ENCODE measurements at places on chromosomes 4 and X.

- DNase-seq = peak; percentile 82
Observed at GRCh38 chrX:2608638-2609430, 82.3 kb upstream of the CD99 start.

DNA sequence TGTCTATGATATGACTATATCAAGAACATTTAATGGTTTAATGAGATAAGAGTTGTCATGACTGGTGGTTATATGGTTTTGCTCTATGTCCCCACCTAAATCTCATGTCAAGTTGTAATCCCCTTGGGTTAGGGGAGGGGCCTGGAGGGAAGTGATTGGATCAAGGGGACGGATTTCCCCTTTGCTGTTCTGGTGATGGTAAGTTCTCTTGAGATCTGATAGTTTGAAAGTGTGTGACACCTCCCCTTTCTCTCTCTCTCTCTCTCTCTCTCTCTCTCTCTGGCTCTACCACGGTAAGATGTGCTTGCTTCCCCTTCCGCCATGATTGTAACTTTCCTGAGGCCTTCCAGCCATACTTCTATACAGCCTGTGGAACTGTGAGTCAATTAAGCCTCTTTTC lies 803.4 kb downstream of the TRIML1 start:
- no peak for DNase-seq

GRCh38 chr4:72557021-72557420 lies 12.0 kb downstream of the ADAMTS3 start:
- no peak for DNase-seq

- no peak for DNase-seq
Observed at GRCh38 chr4:181424362-181425016, 818.7 kb upstream of the TENM3 start.

- no peak for DNase-seq
Observed at GRCh38 chr4:21046141-21046540, 345.9 kb downstream of the PACRGL start.

DNA sequence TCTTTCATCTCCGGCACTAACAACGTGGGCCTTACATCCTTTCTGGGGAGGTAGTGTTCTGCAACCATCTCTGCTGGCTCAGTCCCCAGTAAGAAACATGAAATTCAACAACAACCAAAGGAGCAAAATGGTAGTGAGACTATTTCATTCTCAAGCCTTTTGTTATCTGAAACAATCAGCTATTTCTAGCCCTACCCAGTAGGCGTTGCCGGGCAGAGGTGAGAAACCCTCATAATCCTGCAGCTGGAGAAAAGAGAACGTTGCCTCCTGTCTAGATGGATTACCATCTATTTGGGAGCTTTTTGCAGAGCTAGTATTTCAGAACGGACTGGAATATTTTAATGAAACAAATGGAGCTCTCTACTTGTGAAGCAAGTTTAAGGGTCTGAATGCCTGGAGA lies 66.4 kb upstream of the GPR174 start:
- no peak for DNase-seq

GRCh38 chrX:123219916-123220315 lies 35.8 kb downstream of the GRIA3 start:
- DNase-seq = no peak

DNA sequence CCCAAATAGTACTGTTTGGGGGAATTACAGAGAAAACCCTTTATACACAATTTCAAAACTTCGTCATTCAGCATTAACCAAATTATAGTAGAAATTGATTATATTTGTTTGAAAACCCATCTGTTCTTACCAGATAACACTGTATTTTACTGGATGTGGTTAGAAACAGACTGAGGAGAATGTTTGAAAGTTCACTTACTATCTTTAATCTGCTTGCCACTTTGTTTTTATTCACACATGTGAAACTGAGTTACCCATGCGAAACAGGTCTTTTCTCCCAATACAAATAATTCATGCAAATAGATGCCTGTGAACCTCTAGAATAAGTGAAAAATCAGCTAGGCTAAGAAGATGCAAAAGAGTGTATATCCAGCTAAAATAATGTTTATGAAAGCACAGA lies 177.5 kb downstream of the NAA11 start:
- no peak for DNase-seq

- DNase-seq = no peak
Observed at GRCh38 chr4:55178226-55179005, 53.0 kb upstream of the KDR start.

DNA sequence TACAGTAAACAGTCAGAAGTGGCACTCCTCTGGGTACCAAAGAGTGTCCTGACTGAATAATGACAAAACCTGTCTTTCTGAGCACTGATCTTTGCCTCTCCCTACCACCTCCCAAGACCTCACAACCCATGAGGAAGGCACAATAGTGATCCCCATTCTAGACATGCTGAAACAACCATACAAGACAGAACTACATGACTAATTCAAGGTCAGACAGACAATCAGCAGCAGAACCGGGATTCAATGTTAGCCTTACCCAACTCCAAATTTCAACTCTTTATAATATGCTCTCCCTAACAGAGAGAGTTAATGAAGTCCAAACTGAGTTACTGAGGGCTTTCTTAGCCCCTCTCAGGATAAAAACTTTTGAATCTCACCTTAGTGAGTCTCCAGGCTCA lies 71.0 kb downstream of the IRF2 start:
- no peak for DNase-seq

DNA sequence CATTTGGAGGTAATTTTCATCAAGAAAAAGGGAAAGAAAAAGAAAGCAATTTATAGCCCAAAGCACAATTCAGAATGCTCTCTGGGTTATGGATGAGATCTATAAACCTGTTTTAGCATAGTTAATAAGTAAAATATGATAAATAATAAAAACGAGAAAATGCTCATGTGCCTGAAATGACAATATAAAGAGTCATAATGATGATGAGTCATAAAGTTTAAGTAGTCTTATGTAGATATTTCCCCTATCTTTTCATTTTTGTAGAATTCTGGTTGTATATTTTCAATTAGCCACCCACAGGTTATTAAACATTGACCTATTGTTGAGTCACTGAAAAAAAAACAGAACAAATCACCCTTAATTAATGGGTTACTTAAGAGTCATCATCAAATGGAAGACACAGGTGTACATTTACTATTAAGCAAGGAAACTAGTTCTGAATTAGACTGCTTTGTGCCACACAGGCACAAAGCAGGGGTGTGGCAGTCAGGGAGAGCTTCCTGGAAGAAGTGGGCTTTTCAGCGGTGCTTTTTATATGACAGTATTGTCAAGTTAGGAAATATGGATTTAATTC lies 29.3 kb downstream of the BEND4 start:
- DNase-seq = no peak

DNA sequence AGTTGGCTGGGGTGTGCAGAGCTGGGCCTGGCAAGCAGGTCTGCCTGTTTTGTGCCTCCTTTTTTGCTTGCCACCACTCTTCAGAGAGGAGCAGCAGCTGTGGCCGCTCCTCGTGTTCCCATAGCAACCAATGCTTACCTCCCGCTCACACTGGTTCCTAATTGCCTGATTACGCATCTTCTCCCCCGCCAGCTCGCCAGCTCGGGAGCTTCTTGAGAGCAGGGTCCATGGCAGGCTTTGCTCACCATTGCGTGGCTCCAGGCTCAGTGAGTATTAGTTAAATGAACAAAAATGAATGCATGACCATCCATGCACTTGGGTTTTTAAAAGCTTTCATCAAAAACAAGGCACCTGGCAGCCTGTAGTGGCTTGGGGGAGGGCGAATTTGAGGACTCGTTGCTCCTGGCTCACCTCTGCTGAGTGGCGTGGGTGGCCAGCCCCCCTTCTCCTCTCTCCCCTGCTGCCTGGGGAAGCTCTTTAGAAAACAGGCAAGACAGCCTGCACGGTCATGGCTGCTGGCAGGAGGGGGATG lies 14.2 kb upstream of the PJA1 start:
- no peak for DNase-seq

DNA sequence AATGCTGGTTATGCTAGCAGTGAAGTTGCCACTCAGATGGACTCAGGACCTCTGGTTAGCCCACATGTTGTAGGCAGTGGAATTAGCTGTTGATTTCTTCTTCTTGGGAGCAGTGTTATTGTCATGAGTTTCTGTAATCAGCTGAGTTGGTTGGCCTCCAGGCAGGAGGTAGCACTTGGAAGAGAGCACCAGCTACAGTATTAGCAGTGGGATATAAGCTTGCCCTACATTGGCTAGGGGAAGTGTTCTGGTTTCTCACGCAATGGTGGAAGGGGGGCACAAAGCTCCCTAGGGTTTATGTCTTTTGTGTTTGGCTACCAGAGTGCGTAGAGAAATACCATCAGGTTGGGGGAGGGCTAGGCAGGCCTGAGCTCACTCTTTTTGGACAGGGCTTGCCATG lies 34.0 kb upstream of the UCP1 start:
- no peak for DNase-seq

DNA sequence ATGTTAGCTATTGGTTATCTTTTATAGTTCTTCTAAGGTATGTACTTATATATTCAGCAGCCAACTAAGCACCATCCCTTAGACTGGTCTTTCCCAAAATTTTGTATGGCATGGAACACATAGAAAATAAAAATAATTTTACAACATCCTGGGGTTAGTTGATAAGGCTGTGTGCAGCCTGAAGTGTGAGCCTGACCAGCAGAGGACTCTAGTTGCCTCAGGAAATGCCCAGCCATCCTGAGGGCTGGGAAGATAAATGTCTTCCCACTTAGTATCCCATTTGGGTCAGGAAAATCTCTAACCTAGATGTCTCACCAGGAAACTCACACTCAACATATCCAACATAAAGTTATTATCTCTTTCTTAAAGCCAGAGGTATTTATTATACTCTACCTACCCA lies 251.4 kb upstream of the POF1B start:
- no peak for DNase-seq

- no peak for DNase-seq
Observed at GRCh38 chrX:150062292-150063137, 124.2 kb upstream of the EOLA2 start.

GRCh38 chr4:185143601-185143969 lies 519 bp downstream of the SLC25A4 start:
- no peak for DNase-seq

DNA sequence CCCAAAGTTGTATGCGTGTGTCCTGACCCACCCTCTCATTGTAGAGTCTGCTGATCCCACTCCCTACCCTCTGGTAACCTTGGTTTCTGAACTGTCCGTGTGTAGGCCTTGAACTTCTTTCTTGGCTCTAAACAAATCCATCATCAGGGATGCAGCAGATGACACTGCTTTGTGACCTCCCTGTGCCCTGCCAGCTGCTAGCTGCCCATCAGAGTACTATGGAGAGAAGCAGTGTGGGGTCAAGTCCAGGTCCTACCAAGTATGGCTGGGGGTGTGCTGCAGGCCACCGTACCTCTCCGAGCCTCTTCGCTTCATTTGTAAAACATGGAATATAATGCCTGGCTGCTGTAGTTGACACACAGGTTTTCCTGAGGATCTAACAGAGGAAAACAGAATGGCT lies 183.5 kb upstream of the RBPJ start:
- DNase-seq = no peak

- DNase-seq = no peak
Observed at GRCh38 chrX:39900777-39901170, 197.0 kb downstream of the BCOR start.

GRCh38 chr4:26319949-26320537 lies 771 bp upstream of the RBPJ start:
- peak; percentile 29 for DNase-seq

- no peak for DNase-seq
Observed at GRCh38 chr4:38612646-38613414, 51.2 kb upstream of the KLF3 start.

- no peak for DNase-seq
Observed at GRCh38 chr4:39326468-39326977, 39.6 kb downstream of the RFC1 start.

DNA sequence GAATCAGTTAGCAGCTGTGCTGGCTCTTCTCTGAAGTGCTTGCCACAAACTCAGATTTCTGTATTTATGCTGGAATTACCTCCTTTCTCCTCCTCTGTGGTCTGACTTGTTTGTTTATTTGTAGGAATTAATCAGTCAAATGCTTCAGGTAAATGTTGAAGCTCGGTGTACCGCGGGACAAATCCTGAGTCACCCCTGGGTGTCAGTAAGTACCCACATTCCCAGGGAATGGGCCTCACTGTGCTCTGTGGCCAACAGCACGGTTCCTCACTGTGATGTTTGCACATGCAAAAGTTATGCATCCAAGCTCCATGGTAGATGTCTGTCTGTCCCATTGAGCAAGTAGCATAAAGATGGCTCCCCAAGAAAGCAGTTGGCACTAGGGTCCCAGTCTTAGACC lies 169.9 kb downstream of the DCLK2 start:
- DNase-seq = no peak

DNA sequence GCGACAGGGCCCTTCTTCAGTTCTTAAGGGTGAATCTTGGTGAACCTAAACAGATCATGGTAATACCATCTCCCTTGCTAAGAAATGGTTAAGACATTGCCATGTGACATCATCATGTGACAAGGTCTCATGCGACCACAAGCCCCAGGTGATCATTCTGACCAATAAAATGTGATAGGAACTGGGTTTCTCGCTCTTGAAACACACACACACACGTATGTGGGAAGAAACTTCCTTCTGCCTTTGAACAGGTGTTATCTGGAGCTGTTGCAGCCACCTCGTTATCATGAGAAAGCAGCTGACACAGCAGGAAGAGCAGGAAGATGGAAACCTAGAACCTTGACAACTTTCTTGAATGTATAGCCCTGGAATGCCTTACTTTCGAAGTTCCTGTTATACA lies 10.2 kb downstream of the SOD3 start:
- DNase-seq = no peak

DNA sequence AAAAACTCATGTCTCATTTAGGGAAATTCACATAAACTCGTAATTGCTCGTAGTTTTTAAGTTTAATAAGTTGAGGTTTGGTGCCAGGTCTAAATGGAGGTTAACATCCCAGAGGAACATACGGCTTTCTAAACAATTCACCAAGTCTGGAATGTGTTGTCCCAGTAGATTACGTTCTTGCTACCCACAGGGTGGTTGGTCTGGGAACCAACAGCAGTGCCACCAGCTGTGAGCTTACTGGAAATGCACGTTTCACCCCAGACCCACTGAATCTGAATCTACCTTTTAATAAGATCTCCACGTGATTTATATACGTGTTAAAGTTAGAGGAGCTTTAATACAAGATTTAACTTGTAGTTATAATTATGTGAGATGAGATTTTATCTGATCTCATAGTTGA lies 134.3 kb downstream of the BMPR1B start:
- no peak for DNase-seq

GRCh38 chr4:133982533-133983224 lies 218.9 kb downstream of the PABPC4L start:
- DNase-seq = no peak

- DNase-seq = no peak
Observed at GRCh38 chrX:24996096-24996709, 19.6 kb downstream of the ARX start.

GRCh38 chr4:88012647-88013046 lies 5.2 kb downstream of the PKD2 start:
- no peak for DNase-seq
